ENCODE measurements at places on chromosomes 3 and 15.

DNA sequence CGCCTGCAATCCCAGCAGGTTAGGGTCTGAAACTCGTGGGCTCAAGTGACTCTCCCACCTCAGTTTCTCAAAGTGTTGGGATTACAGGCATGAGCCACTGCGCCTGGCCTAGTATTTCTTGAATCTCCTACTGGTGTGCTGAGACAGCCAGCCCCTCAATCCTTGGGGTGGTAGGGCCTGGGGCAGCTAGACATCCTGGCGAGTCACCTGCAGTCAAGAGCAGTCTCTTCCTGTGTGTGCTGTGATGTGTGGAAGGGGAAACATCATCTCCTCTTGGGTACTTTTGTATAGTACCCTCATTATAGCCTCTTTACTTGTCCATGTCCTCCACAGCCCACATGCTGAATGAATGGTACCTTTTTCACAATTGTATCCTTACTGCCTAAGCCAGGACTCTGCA, 4.9 kb upstream of the HEXA start:
- no peak for DNase-seq

- no peak for DNase-seq
Measured at GRCh38 chr3:118597184-118597583, 437.5 kb downstream of the IGSF11 start.

DNA sequence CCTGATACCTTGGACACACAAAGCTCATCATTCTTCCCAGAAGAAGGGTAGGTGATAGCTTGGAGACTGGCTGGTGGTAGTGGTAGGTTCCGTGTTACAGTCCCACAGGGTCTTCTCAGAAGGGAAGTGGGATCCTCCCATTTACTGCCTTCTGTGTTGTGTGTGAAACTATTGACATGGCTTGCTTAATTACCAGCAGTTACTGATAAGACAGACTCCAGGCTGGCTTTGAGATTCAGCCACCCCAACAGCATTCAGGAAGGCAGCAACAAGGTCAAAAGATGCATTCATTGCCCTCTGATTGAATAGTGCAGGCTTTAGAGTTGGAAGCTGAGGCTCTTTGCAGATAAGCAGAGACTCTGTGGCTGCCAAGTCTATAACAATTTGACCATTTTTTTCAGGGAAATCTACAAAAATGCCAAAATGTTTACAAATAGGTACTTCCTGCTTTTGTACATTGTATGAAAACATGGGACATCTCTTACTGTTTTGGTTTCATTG, 7.7 kb downstream of the ARNT2 start:
- no peak for DNase-seq

- DNase-seq: no peak
Measured at GRCh38 chr3:107268469-107268868, 108.8 kb upstream of the CCDC54 start.

GRCh38 chr3:63061449-63061848, 186.2 kb upstream of the CADPS start:
- no peak for DNase-seq

GRCh38 chr3:121443456-121443855, 102.3 kb downstream of the POLQ start:
- no peak for DNase-seq

DNA sequence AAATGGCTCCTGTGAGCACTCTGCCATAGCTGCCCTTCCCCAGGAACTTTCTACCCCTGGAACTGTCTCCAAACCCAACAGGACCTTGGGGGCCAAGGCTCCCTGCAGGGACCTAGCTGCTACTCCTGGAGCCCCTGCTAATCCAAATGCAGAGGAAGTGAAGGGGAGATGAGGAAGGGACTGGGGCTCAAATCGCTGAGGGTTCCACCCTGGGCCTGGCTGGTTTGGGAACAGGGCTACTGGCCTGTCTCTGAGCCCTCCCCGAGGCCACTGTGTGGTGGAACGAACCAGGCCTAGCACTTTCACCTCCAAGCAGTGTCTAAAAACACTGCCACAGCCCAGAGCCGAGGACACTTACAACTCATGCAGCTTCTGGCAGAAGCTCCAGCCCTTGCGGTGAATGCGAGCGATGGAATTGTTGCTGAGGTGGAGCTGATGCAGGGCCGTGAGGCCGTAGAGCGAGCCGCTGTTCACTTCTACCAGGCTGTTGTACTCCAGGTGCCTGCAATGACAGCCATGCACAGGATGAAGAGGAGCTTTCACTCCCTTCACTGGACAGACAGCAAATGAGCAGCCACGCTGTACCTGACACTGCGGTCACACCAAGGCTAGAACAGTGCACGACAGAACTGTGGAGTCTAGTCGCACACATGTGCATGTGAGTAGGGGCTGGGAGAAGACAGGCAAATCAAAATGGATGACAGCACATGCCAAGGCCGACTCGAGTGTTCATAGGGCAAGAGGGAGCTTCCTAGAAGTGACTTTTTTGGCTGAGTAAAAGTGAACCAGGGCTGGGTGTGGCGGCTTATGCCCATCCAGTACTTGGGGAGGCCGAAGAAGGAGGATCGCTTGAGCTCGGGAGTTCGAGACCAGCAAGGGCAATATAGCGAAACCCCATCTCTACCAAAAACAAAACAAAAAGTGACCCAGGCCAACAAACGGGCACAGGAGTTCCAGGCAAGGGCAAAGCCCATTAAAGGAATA, 90.8 kb downstream of the LRIG1 start:
- no peak for DNase-seq

- no peak for DNase-seq
Measured at GRCh38 chr15:60975952-60976351, 253.2 kb downstream of the RORA start.

GRCh38 chr3:59153648-59154047, 103.8 kb upstream of the CFAP20DC start:
- DNase-seq: no peak

DNA sequence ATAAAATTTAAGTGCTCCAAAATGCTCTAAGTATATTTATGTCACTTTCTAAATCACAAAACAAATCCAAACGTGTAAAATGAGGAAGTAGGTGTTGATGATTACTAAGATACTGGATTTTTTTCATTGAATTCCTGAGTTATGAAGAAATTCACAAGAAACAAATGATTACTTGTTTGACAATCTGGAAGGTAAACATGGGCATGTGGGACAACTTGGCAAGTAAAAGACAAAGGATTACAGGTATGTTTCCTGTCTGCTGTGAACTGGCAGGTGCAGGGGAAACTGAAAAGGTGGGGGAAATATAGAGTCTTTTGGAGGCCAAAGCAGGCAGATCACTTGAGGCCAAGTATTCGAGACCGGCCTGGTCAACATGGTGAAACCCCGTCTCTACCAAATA, 252.7 kb upstream of the AZI2 start:
- no peak for DNase-seq

DNA sequence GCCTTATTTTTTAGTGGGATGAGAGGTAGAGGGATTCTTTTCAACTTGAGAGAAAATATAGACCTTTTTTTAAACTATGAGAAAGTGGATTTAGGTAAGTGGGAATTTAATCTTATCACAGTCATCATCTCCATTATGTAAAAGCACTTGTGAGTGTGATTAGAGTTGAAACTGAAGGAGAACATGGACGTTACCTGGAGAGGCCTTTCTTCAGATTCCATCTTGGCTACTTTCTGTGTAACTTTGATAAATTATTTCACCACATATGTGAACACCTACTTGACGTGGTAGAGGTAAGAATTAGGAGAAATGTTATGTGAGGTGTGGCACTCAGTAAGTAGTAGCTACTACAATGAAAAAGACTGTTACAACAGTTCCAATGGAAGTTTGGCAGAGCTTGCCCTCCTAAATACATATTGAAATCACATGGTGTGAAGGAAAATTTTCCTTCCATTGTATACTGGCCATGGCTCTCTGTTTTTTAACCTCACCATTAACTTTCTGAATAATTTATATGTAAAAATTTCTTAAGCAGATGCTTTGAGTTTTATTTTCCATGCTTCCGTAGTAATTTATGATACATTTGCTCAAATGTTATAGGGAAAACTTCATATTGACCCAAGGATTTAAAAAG, 193.3 kb downstream of the FNDC3B start:
- DNase-seq: no peak

GRCh38 chr15:100338247-100338646, 3.5 kb downstream of the ADAMTS17 start:
- DNase-seq: no peak

- DNase-seq: no peak
Measured at GRCh38 chr3:182058488-182058887, 346.8 kb downstream of the SOX2 start.

GRCh38 chr3:182737825-182738224, 55.5 kb upstream of the ATP11B start:
- no peak for DNase-seq

DNA sequence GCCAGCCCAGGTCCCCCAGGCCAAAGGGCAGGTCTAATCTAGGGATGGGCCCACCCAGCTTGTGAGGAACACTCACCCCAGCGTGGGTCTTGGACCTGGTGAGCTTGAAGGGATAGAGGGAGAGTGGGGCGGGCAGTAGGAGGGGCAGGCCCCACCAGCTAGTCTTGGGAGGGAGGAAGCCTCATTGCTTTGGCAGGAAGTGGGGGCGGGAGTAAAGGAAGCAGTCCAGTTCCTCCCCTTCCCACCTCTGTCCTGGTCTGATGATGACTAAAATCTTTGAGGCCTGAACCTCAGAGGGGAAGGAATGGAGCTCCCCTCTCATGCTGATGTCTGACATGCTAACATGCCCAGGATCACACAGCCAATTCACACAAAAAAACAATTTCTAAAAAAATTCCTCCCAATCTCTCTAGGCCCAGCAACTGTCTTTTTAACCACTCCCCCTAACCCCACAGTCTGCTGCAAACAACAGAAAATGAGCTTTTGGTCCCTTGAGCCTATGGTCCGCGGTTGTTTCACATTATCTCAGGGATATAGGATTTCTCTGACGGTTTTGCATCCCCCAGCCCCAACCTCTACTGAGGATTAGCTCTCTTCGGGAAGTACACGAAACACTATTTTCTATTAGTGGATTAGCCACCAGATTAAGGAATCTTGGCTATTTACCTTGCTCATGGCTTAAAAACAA, 30.7 kb upstream of the DUSP7 start:
- DNase-seq: no peak

DNA sequence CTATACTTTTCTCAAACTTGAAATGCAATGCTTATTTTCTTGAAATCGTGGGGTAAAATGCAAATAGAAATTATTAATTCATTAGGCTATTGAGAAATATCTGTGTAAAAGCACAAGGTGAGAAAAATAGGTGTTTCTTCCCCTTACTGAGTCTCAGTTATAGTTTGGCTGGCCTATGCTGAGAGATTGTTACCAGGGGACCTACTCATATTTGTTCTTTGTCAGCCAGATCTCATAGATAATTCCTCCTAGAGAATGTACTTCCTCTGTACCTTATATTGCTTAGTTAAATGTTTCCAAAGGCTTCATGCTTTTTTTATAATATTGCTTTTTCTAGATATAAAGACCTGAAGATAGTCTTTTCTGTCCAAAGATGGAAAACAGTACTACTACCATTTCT, 60.0 kb upstream of the TRPC1 start:
- DNase-seq: no peak

DNA sequence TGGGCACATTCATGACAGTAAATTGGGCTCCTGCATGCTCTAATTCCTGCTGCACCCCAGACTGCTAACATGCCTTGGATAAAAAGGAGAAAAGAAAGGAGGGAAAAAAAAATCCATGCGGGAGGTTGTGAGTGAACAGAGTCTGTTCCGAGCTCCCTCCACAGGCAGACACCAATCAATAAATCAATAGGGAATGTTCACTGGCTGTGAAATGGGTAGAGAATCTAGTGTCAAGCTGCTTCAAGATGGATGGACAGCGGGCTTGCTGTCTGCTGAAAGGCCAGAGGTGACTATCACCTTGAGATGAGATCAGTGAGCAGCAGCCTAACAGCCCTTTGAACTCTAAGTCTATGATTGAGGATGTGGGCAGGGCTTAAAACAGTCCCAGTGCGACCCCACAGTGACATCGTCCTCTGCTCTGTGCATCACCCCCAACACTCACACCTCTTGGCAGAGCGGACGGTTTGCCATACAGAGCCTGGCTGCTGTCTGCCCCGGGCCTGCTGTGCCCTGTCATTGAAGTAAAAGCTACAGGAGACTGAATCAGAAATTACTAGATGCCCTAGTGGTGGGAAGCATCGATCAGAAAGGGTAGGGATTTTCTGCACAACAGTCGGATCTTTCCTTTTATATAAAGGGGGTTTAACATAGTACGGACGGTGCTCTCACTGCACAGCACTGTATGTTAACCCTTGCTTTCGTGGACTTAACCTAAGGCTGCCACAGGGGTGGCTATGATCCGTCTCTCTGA, 247.9 kb upstream of the ONECUT1 start:
- no peak for DNase-seq

DNA sequence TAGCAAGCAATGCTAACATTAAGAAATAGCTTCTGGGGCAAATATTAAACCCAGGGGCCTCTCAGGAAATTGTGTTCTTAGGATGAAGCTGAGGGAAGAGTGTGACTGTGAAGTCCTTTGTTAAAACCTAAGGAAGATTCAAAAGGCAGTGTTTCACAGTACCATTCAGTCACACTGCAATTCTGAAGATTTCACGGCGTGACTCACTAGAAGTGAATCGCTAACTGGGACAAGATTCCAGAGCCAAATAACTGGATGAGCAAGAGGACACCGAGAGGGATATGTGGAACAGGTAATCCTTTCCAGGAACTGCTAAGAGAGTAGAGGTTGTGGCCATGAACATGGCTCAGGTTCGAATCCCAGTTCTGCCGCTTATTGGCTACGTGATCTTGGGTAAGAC, 61.8 kb upstream of the SMAD3 start:
- DNase-seq: no peak

DNA sequence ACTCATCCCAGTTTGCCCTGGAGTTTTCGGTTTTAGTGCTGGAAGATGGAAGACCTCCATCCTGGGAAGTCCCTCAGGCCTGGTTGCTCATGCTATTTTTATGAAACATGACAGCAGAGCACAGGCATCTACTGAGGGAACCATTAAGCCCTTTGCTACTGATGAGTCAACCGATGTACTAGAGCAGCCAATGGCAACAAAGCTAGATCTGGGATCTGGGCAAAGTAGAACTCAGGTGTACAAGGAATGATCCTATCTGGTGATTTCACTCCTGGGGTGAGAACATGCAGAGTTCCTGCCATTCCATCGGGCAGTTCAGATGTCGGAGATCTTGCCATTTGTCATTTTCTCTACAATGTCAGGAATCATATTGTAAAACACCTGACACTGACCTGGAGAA, 166.2 kb upstream of the NSMCE3 start:
- DNase-seq: no peak

All from NCI-H2227 treated with DMSO at 0.1 percent for 48 hours (cell line).